Body of pancreas (tissue), 4 donors: ENCODE measurements at places on chromosomes 6 and 20.

DNA sequence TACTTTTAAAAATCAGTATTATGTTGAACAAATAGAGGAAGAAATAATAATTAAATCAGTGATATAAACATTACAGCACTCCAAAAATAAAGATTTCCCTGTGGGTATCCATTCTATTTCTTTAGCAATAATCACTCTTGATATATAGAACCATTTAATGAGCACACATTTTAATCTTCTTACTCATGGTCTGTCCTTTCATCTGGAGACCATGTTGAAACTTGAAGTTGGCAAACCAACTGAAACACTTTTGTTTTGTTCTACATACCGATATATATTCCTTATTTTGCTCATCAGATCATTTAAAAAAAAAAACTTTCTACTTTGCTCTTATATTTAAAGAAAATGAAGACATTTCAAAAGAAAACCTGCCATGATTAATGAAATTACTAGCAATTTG, 13.4 kb downstream of the C6orf58 start:
- no peak for DNase-seq

GRCh38 chr20:10432079-10432478, 1.9 kb downstream of the MKKS start:
- no peak for DNase-seq

- DNase-seq: peak; percentile 62
These were observed 216.2 kb downstream of the NFATC2 start for GRCh38 chr20:51326201-51326819.

DNA sequence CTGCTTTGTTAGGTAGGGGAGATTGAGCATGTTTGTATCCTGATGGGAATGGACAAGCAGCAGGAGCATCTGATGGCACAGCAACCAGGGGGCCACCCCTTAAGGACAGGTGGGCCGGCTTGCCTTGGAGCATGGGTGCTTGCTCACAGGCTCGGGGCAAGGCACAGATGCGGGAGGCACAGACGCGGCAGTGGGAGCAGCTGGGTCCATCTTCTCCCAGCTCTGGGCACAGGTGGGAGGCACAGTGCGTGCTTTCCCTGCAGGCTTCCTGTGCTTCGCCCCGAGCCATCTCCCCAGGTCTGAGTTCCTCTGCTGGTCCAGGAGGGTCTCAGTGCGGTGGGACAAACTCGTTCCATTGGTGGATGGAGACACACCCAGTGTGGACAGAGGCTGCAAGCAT, 73.6 kb upstream of the BHLHE23 start:
- no peak for DNase-seq

DNA sequence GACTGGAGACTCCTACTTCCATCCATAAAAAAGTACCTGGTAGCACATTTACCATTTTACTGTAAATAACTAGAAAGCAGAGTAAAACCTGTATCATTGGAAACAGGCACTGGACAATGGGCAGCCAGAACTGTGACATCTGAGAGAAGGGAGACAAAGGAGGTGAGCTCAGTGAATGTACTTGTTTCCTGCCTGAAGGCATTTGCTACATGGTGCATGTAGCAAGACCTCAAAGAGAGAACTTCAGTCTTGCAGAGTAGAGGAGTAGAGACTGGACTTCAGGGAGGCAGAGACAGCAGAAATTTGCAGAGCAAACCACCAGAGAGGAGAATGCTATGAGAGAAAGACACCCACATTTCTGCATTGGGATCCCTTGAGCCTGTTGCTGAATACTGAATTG, 171.0 kb upstream of the CCN2 start:
- no peak for DNase-seq

GRCh38 chr6:168376120-168376519, 56.5 kb upstream of the DACT2 start:
- no peak for DNase-seq

DNA sequence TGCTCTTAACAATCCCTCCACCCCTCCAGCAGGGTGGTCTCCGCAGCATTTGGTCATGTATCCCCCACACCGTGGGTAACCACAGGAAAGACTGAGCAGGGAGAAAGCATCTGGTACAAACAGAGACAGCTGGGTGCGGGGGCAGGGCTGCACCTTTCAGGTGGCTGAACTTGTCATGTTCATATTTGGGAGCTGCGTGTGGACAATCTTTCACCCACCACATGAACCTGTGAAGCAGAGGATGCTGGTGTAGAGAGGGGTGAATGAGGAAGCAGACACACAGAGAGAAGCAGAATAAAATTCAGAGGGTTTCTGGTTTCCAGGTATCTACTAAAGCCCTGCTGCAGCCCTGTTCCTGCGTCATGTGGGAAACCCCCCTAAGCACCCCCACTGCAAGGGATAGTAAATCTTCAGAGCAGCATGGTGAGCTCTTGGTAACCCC, 8.9 kb downstream of the GFOD1 start:
- no peak for DNase-seq

GRCh38 chr20:62346398-62347150, 20.5 kb downstream of the LAMA5 start:
- no peak for DNase-seq

- no peak for DNase-seq
These were observed 625.9 kb upstream of the FLRT3 start for GRCh38 chr20:14963262-14963663.

GRCh38 chr20:24741493-24742072, 207.5 kb upstream of the CST7 start:
- DNase-seq: no peak

DNA sequence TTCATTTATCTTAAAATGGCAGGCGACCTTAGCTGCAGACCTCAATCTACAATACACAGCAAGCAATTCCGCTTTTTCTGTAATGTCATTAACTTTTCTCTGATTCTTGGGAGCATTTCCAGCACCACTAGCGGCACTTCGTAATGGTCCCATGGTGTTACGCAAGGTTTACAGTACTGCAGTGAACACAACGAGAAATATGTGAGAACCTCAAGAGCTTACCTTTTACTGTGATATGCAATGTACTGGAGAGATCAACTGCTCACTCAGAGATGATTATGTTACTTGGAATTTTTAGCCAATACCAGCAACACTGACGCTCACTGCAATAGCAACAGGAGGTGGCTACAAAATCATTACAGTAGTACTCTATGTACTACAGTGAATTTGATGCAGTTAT, 2.8 kb upstream of the CEP43 start:
- DNase-seq: no peak

DNA sequence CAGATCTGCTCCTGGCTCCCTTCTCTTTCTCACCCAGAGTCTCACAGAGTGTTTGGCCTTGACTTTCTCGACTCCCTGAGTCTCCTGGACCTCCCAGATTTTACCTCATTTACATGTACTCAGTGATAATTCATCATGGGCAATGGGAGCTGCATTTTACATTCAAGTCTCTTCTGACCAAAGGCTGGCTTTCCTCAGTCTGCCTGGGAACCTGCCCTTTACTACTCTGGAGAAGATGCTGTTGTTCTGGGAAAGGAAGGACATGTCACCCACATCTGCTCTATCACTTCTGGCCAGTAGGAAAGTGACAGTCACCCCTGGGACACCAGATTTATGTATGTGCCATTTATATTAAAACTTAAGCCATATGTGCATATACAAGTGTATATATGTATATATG, 7.4 kb downstream of the LRRN4 start:
- no peak for DNase-seq

DNA sequence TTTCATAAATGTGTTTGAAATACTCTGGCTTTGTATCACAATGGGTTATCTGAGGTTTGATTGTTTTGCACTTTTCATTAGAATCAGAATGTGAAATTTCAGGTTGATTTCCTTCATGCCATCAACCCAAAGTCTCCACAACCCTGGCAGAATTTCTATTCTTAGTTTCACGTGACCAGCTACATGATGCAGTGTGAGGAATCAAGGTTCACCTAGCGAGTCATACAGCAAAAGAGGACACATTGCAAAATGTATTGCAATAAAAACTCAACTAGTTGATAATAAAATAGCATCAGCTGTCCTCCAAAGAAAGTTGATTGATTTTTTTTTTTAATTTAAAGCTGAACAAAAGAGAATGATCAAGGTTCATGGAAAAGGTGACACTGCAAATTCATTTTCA, 2.2 kb downstream of the HAO1 start:
- DNase-seq: no peak

GRCh38 chr6:132017942-132018341, 66.8 kb upstream of the CCN2 start:
- no peak for DNase-seq

GRCh38 chr20:46407671-46407996, 1.2 kb upstream of the ELMO2 start:
- DNase-seq: peak; percentile 67

GRCh38 chr20:59063358-59064213, 21.0 kb upstream of the PRELID3B start:
- DNase-seq: no peak

GRCh38 chr6:137640086-137640485, 145.9 kb upstream of the OLIG3 start:
- no peak for DNase-seq

DNA sequence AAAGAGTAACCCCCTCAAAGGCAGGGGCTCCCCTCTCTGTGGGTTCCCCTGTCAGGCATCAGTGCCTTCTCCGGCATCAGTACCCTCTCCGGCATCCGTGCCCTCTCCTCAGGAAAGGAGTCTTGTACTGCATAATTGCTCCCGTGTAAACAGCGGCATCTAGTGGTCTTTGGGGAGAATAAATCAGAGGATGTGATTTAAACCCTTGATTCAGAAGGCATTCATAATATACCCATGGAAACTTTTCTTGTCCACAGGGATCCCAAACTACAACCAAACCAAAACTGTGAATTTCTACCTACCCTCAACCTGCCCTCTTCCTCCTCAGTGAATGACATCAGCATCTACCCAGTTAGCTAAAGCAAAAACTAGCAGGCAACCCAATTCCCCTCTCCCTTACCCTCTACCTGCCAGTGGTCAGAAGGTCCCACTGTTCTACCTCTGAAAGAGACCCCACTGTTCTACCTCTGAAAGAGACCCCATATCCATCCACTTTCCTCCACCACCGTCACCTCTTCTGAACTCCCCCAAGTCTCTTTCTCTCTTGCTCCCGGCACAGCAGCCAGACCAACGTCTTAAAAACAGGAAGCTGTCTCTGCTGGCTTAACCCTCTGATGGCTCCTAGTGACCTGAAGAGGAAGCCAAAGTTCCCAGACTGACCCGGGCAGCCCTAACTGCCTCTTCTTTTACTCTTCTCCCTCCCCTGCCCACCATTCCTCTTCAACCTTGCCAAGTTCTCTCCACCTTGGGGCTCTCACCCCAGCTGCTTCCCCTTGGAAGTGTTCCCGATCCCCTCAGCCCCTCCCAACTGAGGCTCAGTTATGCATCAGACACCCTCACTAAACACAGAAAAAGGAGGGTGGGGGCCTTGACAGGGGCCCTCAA, 27.2 kb downstream of the UBE2V1 start:
- DNase-seq: peak; percentile 43

- no peak for DNase-seq
These were observed 183.7 kb downstream of the CD109 start for GRCh38 chr6:73879501-73880293.

DNA sequence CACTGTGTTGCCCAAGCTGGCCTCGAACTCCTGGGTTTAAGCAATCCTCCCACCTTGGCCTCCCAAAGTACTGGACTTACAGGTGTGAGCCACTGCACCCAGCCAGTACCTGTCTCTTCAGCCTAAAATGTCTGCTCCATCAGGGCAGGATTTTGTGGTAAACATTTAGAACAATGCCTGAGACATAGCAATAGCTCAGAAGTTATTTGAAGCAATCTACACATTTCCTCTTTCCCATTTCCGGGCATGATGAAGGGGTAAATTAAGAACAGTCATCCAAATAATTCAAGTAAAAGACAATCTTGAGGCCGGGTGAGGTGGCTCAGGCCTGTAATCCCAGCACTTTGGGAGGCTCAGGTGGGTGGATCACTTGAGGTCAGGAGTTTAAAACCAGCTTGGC, 69.0 kb upstream of the ZNF217 start:
- DNase-seq: no peak

- DNase-seq: no peak
These were observed 8.1 kb downstream of the RANBP9 start for GRCh38 chr6:13703496-13703895.

GRCh38 chr20:51470907-51471411, 71.6 kb downstream of the NFATC2 start:
- DNase-seq: no peak

DNA sequence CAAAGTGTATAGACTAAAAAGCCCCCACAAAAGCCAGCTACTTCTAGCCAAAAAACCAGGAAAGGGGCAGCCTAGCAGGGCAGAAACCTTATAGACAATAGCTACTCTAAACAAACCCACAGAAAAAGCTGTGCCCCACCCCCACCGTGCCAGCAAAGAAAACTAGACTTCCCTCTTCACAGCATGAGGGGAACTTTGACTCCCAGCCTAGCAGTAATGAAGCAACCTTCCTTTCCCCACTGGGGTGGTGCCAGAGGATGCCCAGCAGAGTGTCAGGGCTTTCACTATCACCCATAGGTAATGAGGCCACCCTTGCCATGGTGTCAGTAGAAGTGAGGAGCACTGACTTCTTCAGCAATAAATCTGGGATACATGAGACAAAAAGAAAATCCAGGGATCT, 99.0 kb upstream of the LGSN start:
- peak; percentile 20 for DNase-seq

GRCh38 chr20:59159493-59160376, 3.9 kb upstream of the ZNF831 start:
- no peak for DNase-seq

- DNase-seq: no peak
These were observed 12.2 kb downstream of the DUSP15 start for GRCh38 chr20:31857861-31858759.

DNA sequence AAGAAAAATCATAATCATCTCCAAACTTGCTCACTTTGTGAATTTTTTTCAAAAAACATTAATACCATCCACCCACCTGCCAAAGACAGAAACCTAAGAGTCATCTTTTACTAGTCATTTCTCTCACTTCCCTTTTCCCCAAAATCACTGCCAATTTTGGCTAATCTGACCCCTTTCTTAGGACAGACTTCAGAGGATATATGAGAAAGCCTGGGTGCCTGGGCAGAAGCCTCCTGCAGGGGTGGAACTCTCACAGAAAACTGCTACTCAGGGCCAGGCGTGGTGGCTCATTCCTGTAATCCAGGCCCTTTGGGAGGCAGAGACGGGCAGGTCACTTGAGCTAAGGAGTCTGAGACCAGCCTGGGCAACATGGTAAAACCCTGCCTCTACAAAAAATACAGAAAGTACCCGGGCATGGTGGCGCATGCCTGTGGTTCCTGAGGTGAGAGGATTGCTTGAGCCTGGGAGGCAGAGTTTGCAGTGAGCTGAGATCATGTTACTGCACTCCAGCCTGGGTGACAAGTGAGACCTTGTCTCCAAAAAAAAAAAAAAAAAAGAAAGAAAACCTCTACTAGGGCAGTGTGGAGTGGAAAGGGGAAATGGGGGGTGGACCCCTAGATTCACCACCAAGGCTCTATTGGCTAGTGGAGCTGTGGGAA, 3.8 kb downstream of the DEK start:
- DNase-seq: no peak

- no peak for DNase-seq
These were observed 226.9 kb downstream of the SIM1 start for GRCh38 chr6:100237821-100238220.

DNA sequence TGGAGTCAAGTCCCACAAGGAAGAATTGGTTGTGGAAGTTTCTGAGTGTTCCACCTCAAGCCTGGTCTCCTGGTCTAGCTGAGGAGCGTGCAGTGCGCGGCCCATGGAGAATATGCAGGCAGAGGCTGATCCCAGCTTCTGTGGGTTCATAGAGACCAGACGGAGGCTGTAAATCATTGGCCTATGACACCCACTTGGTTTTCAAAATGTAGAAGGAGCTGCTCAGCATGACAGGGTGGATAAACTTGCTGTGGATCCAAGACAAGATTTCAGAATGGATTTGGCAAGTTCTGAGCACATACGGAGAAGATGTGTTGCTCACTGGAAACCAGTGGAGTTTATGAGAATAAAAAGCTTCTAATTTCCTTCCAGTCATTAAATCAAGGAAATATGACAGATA, 744 bp downstream of the KIF25 start:
- DNase-seq: no peak
